Caki2 (cell line): ENCODE measurements at places on chromosomes 16 and 17. TPM values are rescaled to one million over a fixed set of nuclear protein-coding genes. Genes with fewer than 3 reads are reported as not detected.
A peak's percentile ranks its signal among the peaks of the same experiment; 100 is the strongest.

GRCh38 chr16:79062821-79063220 is 537.7 kb downstream of the MAF start:
- no peak for DNase-seq

GRCh38 chr17:73187203-73187769 is 5.6 kb upstream of the COG1 start:
- DNase-seq, result no peak

DNA sequence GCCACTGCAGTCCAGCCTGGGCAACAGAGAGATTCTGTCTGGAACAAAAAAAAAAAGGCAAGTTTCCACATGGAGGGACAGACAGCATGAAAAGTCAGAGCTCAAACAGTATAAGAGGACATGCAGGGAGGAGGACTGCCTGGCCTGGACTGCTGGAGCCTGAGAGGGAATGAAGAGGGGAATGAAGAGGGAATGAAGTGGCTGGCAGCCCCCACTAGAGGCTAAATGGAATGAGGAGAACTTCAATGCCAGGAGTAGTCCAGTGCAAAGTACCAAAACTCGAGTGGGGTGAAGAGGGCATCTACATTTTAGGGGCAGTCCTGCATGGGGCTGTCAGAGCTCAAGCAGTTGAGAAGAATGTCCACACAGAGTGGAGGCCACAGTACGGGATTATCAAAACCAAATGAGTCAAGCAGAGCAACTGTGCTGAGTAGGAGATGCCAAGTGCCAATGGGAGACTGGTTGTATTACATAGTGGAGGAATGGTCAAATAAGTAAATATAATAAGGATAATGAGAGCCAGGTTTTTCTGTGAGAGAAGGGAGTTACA is 22.9 kb downstream of the IKZF3 start:
- DNase-seq, result no peak

DNA sequence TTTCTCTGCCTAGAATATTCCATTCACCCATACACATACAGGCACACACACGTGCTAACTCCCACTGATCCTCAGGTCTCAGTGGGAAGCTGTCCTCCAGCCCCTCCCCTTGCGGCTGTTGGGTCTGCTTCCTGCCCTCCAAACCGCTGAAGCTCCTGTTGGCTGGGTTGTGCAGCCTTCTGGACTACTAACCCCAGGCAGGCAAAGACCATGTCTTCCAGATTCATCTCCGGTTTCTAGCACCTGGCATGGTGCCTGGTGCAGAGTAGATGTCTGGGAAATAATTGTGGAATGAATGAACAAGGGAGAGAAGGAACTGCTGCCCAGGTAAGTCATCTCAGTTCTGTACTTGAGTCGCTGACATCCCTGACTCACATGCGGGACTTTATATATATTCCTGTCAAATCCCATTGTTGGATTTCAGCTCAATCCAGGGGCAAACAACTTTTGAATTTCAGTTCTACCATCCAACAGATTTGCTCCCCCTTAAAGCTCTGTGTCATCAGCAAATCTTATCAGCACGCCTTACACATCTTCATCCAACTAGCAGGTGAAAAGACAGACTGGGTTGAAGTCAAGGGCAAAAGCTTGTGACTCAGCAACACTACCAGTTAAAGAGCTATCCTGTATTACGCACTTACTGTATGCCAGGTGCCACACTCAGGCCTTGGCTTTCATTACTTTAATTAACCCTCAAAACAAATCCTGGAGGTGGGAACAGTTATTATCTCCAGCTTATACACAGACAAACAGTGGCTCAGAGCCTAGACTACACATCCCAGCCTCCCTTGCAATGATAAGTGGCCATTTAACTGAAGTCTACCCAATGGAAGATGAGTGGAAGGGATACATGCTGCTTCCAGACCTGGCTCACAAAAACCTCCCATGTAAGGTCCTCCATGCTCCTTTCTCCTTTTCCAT is 51.1 kb downstream of the SRCIN1 start:
- DNase-seq, result no peak

- DNase-seq, result no peak
Measured at GRCh38 chr17:30210366-30210765, 25.1 kb downstream of the SLC6A4 start.

GRCh38 chr17:35808240-35808961 is 883 bp upstream of the TAF15 start:
- peak; percentile 6 for DNase-seq

GRCh38 chr16:60302261-60302660 is 1568.1 kb upstream of the GOT2 start:
- no peak for DNase-seq

Gene SLC6A2
- not detected in 2 replicates for total RNA-seq
